ENCODE measurements at places on chromosomes 5 and 9. TPM values are rescaled to one million over a fixed set of nuclear protein-coding genes. Genes with fewer than 3 reads are reported as not detected.

DNA sequence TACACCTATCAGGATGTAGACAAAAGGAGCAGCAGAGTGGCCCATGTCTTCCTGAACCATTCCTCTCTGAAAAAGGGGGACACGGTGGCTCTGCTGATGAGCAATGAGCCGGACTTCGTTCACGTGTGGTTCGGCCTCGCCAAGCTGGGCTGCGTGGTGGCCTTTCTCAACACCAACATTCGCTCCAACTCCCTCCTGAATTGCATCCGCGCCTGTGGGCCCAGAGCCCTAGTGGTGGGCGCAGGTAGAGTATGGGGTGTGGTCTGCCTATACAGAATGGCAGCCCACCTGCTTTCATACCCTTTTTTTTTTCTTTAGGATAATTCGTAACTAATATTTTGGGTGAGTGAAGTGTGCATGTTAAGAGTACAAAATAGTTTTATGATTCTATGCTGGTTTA lies 1.1 kb downstream of the SLC27A6 start:
- no peak for DNase-seq

- no peak for DNase-seq
Measured at GRCh38 chr5:5755888-5756287, 333.4 kb downstream of the ICE1 start.

DNA sequence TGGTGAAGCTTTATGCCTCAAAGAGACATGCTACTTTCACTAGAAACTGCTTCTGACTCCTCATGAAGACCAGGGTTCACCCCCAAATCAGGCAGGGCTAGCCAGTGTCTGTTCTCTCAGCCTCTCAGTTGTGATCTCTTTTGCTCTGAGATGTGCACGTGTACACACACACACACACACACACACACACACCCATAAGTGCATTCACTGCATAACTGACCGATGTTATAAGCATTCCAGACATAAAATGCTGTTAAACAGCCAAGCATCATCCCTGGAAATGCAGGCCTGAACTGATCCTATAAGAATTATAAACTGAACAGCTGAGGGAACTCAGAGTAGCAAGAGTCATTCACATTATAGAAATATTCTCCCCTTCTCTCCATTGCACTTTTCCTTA lies 85.0 kb downstream of the FSTL4 start:
- no peak for DNase-seq

GRCh38 chr5:97476852-97477534 lies 293.9 kb upstream of the RIOK2 start:
- DNase-seq: no peak

Gene ANKRD18B
- total RNA-seq: 5.0 TPM

GRCh38 chr5:164336276-164336675 lies 830.9 kb downstream of the MAT2B start:
- no peak for DNase-seq

Gene SREK1
- total RNA-seq: 78.4 TPM

- DNase-seq: no peak
Measured at GRCh38 chr5:174514983-174515394, 209.4 kb upstream of the MSX2 start.

GRCh38 chr5:57804505-57804904 lies 321.9 kb upstream of the ACTBL2 start:
- DNase-seq: no peak

Gene C7
- not detected for total RNA-seq

DNA sequence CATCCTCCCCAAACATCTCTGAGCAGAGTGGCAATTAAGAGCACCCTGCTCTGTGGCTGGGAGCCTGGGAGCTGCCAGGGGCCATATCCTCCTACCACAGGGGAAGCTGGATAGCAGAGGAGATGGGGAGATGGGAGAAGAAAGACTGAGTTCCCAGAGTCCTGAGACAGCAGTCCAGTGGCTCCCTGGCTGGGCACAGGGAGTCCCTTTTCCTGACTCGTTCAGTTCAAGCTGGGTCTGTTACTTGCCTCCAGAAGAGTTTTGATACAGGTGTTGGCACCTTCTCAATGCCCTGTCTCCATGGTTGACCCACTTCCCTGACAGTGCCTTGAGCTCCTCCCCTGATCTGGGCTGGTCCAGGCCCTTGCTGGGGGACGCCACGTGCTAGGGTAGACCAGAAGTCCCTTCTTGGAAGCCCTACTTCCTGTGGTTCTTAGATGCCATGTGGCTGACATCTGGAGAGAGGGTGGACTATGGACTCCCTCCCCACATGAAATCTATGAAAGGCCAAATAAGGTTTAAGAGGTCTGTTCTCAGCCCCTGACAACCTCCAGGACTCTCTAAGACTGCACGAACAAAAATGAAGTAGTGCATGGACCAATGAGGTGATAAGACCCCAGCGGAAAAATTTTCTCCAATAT lies 166.2 kb downstream of the AUH start:
- no peak for DNase-seq

Gene CCDC152
- 13.4 TPM for total RNA-seq
